CD4-positive, alpha-beta T cell treated with Interferon alpha-2 for 1 hour (primary cell): ENCODE measurements at places on chromosomes 4 and X.

DNA sequence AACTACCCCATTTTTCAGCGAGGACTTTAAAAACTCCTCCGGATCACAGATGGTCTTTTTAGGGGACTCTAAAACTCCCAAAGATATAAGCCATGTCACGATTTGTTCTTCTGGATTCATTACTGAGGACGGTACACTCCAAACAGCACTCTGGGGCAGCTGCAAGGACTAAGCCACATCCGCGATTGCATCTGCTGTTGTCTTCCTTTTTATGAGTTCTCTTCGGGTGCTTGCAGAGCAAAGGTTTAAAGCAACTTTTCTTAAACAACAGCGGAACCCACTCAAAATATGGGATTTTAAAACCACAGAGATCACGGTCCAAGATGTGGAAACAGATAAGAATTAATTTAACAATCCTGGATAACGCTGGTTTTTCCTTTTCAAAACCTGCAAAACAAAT, at the start of gene ARHGEF6:
ARHGEF6 (minus strand) TSS at position 170 of the 400 bp plus-strand sequence; CDS start at position 120, 50 bp downstream.
- no peak for DNase-seq

DNA sequence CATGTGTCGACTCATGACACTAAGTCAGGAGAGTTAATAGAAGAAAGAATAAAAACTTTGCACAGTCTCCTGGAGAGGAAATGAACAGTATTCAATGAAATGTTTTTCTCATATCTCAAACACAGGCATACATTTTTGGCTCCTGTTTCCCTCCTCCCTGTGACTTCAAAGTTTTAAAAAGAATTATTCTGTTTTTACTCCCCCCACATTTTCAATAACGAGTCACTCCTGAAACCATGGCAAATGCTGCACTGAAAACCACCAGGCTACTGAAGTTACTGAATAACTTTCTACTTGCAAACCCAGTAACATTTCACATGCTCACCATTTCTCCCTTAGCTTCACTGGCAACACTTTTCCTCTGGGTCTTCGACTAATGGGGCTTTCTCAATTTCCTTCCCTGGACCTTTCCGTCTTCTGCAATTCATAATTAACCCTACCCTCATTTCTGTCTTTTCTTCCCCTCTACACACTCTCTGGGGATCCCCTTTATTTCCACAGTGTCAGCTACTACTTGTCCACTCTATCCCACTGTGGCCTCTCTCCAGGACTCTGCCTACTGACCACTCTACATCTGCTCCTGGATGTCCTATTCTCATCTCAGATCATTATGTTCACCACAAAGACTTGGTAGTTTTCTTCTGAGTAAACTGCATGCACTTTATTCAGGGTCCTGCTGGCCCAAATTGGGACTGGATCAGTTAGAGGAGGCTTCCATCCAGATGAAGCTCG, 225.8 kb upstream of the ETNPPL start:
- no peak for DNase-seq

DNA sequence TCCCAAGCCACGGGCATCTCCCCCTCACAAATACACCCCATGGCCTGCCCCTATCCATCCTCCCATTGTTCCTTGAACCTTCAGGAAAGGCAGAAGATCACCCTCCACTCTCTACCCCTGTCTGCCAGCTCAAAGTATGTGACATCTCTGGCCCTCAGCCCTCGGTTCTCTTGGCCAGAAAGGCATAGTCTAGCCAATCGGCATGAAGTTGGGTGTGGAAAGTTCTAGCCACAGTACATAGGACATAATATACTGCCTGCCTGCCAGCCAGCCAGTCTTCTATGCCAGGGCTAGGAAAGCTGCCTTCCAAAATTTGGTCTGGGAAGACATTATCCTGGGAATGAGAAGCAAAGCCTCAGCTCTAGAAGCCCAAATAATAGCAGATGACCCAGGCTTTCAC, 3.2 kb upstream of the PLP1 start:
- no peak for DNase-seq

GRCh38 chr4:142211444-142211843, 575.1 kb downstream of the IL15 start:
- peak; percentile 9 for DNase-seq

GRCh38 chr4:94540476-94540875, 88.7 kb downstream of the PDLIM5 start:
- no peak for DNase-seq

GRCh38 chrX:42714981-42715700, 62.8 kb downstream of the PPP1R2C start:
- DNase-seq = peak; percentile 28

GRCh38 chr4:140251571-140251970, 97.6 kb upstream of the MAML3 start:
- no peak for DNase-seq

- DNase-seq = no peak
Observed at GRCh38 chrX:151153086-151153485, 23.3 kb upstream of the GPR50 start.

GRCh38 chr4:173440888-173441287, 42.0 kb upstream of the SCRG1 start:
- peak; percentile 10 for DNase-seq

DNA sequence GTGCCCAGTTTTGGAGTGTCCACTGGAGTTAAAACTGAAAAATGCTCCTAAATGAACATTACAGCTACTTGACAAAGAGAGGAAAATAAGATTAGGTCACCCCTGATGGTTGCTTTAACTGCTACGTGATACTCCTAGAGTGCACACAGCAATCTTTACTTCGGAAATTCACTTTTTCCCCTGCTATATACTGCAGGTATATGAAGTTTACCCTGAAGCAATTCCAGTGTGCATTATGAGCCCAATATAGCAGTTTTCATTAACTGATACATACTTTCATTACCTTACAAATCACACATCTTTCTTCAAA, 773 bp upstream of the ZNF827 start:
- no peak for DNase-seq

GRCh38 chr4:40058854-40059253, 2.2 kb downstream of the N4BP2 start:
- no peak for DNase-seq

GRCh38 chr4:124189545-124189944, 523.0 kb downstream of the ANKRD50 start:
- DNase-seq = no peak

DNA sequence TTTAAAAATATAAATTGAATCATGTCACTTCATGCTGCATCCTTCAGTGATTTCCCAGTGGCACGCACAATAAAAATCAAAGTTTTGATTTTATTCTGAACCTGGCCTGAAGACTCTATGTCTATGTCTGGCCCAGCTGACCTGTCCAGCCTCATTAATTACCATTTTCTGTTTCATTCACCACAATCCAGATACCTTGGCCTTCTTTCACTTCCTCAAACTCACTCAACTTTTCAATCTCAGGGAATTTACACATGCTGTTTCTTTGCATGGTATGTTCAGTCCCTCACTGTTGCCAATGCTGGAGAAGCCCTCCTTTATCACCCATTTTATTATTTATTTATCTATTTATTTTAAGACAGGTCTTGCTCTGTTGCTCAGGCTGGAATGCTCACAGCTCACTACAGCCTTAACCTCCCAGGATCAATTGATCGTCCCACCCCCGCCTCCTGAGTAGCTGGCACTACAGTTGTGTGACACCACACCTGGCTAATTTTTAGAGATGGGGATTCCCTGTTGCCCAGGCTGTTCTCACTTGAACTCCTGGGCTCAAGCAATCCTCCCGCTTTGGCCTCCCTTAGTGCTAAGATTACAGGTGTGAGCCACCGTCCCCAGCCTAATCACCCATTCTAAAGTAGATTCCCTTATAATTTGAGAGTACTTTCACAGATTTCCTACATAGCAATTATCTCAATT, 43.1 kb downstream of the ZGRF1 start:
- DNase-seq = no peak

GRCh38 chr4:90127223-90127705, at the start of gene CCSER1:
Gene CCSER1 (plus strand): TSS chr4:90127394.
- peak; percentile 78 for DNase-seq

DNA sequence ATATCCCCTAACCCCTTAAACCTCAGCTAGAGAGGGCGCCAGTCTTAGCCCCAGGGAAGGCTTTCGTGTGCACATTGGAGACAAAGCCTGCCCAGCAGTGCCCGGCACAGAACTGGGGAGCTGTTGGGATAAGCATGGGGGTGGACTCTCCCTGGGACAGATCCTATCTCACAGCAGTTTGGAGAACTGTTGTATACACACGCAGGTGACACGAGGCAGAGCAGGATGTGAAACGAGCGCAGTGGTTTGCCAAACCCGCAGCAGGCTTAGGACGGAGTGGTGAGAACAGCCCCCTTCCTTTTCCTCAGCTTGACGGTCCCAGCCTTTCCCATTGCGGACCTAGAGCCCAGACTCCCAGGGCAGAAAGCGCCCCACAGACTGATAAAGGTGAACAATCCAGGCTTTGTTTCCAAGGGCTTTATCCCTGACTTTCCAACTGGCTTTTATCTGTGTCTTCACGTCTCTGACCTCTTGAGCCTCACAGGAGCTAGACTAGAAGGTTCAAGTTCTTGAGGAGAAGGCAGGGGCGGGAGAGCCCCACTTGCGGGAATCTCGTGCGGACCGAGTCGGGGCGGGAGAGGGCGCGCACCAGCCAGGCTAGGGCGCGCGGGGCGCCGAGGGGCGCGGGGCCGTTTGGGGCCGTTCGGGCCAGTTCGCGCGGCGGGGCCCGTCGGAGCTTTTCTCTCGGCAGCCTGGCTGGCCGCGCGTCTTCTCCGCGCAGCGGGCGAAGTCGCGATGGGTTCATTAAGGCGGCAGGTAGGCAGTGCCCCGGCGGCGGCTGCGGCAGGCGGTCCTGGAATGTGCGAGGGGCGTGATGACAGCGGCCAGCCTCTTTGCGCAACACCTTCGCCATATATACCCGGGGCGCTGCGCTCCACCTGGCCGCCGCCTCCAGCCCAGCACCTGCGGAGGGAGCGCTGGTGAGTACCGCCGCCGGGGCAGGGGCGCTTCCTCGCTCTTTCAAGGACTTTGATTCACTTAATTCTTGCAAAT, at the start of gene SLC34A2:
SLC34A2 (plus strand) TSS at position 881 of the 993 bp plus-strand sequence. CDS start 6,650 bp downstream, outside the sequence.
- DNase-seq = no peak

GRCh38 chrX:142999199-142999701, 26.5 kb upstream of the SPANXN4 start:
- no peak for DNase-seq

DNA sequence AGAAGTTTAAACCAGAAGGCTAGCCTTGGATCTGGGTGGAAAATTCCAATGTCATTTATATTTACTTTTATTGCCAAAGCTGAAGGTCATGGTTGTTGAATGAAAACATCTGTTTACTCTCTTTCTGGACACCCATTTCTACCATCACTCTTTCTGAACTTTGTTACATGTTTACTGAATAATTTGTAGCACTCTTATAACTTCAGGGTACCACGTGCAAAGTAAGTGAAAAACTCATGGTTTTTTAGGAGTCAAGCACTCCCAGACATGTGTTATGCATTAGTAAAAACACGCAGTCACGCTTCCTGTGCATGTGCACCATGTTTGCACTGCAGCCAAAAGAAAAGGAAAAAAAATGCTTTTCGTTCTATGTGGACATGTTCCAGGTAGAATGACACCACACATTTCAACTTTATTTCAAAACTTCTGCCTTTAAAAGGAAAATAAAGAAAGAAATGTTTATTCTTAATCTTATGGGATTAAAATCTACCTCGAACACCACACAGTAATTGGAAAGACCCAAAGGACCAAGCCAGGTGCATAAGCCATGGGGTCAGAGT, 31.4 kb upstream of the ADH1C start:
- no peak for DNase-seq

GRCh38 chr4:164866817-164867490, 10.0 kb upstream of the APELA start:
- no peak for DNase-seq

DNA sequence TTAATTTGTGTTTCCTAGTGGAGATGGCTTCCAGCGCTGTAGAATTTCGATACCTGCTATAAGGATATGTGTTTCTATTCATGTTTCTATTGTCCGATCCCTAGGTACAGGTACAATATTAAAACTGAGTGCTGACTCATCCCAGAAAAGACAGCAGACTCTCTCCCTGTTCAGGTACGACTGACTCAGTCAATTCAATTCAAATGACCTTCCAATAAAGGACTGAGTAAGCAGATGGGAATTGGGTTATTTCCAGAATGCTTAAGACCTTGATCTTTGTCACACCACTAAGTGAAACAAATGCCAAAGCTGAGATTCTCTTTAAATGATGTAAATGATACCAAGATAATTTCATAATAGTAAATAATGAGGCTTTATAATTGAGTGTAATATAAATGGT, 1596.9 kb downstream of the RPA4 start:
- no peak for DNase-seq

GRCh38 chr4:972651-973424, 531 bp downstream of the DGKQ start:
- peak; percentile 43 for DNase-seq

DNA sequence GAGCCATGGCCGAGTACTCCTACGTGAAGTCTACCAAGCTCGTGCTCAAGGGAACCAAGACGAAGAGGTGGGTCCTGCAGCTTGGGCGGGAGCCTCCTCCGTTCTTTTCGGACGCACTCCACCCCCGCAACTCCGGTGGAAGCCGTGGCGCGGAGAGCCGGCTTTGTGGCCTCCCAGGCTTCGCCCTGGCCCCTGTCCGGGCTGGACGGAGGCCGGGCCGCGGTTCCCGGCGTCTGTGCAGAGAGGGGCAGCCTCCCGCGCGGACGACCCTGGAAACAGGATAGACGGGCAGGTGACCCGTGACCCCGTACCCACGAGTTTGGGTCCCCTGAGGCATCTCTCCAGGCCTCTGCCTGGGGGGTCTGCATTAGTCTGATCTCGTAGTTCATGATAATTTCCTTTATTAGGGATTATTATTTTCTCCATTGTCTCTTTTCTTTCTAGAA, 356 bp downstream of the FRG1 start:
- DNase-seq = no peak

- DNase-seq = peak; percentile 68
Observed at GRCh38 chrX:65601530-65602220, 65.8 kb upstream of the MSN start.

- DNase-seq = peak; percentile 14
Observed at GRCh38 chrX:19086102-19086772, 36.0 kb downstream of the ADGRG2 start.

GRCh38 chr4:2731907-2732317, 24.2 kb downstream of the TNIP2 start:
- no peak for DNase-seq

- no peak for DNase-seq
Observed at GRCh38 chrX:23656091-23656490, 11.2 kb upstream of the PRDX4 start.

GRCh38 chrX:138128027-138128671, 562.2 kb downstream of the ZIC3 start:
- DNase-seq = peak; percentile 8
